Hypothalamus (tissue), 51 donors: ENCODE measurements at places on chromosomes 4 and X.

DNA sequence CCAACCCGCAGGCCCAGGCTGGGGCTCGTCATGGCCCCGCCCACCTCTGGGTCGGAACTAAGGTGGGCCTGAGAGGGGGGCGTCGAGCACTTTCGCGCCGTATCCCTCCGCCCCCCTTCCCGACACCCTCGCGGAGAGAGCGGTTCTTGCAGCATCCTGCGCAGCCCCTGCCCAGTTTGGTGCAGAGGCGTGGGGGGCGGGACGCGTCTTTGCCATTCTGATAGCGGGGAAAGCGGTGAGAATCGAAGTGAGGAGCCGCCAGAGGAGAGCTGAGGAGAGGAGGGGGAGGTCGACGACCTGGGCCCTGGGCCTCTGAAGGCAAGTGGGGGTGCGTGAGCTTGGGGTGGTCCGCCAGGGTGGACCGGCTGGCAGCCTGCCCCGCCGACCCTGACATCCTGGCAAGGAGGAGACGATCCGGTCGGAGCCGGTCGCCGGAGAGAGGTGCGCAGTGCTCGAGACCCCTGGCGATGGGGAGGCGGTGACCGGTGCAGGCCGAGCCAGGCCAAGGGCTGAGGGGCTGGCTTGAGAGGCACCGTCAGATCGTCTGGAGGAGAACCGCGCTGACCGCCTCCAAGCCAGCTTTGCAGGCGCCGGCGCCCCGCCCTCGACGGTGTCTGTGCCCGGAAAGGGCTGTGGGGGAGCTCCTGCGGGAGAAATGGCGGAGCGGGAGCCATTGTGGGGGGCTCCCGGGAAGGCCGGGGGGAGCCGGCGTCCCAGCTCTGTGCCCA, 25.5 kb downstream of the GPRASP3 start:
- DNase-seq: peak; percentile 20

DNA sequence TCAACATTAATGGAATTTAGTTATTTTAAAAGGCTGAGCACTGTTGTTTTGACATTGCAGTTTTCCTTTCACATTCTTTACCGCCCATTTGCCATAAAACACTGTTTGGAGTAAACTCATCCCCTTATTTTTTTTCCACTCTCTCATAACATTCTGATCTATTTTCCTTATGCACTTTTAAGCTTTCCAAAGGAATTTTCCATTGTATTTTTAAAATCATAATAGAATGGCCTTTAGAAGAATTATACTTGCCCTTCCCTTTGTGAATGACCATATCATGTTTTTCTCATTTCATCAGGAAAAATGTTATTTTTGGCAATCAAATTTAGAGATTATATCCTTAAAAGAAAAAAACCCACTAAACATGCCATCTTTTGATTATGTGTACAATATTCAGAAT, 1074.2 kb downstream of the STIM2 start:
- DNase-seq: no peak

GRCh38 chr4:77385124-77385969, 220.3 kb upstream of the CXCL13 start:
- DNase-seq: peak; percentile 2

DNA sequence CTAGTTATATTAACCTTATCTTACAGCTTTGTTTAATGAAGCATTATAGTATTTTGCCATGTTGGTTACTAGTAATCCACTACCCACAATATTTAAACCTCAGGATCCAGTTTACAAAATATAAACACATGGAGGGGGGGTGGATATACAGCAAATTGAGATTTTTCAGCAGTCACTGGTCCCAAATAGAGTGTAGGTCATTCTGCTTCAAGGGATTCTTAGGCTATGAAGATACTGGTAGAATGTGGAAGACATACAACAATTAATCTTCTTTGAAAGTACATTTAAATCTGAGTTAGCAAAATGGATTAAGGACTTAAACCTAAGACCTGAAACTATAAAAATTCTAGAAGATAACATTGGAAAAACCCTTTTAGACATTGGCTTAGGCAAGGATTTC, 569.6 kb downstream of the ZNF674 start:
- no peak for DNase-seq

DNA sequence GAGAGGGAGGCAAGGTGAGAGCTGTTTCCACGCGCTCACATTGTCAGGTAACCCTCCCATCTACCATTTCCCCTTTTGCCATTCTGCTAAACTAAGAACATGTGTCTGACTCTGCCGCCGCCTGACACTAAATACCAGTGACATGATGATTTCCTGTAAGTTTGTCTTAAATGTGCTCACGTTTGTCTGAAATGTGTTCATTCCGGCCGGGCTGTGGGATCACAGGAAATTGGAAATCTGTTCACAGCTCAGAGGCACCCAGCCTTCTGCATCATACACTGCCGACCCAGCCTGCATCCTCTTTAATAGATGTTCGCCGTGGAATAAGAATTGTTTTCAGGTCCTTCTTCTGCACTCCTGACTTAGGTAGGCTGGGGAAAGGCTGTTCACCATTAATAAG, 336.2 kb upstream of the PPARGC1A start:
- DNase-seq: no peak

GRCh38 chrX:45472968-45473367, 272.3 kb upstream of the DIPK2B start:
- no peak for DNase-seq

- DNase-seq: no peak
Measured at GRCh38 chrX:118964252-118964651, 10.2 kb upstream of the LONRF3 start.

GRCh38 chrX:38205039-38205438, 15.6 kb downstream of the SRPX start:
- no peak for DNase-seq

- no peak for DNase-seq
Measured at GRCh38 chr4:20615486-20616260, 84.6 kb upstream of the PACRGL start.

DNA sequence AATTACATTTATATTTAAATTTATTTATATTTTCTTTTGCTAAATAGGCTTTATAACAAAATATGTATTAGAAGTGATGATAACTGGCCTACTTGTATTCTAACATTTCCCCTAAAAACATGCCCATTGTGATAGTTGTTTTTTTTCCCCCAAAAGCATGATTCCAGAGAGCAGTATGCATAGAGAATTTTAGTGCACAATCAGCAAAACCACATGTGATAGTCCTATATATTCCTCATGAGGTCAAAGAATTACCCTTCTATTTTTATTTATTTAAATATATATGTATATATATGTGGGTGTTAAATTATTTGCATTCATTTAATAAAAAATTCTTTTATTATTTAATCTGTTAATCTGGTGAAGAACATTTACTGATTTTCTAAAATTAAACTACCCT, 78.2 kb upstream of the TLL1 start:
- no peak for DNase-seq

- DNase-seq: no peak
Measured at GRCh38 chr4:139988863-139989765, 164.9 kb downstream of the MAML3 start.

DNA sequence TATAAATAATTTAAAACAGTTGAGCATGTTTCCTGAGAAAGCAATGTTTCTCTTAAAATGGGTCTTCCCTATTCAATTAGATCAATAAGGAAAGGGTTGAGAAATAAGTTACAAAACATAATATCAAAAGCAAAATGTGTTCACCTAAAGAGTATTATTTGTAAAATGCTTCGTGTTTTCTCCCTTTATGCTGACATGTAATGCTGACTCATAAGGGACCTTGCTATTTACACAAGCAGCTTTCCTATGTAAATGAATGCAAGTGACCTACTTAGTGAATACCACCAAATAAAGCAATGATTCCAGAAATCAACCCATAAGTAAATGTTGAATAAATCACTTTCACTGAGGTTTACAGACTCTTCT, 91.5 kb downstream of the ELOVL6 start:
- no peak for DNase-seq

DNA sequence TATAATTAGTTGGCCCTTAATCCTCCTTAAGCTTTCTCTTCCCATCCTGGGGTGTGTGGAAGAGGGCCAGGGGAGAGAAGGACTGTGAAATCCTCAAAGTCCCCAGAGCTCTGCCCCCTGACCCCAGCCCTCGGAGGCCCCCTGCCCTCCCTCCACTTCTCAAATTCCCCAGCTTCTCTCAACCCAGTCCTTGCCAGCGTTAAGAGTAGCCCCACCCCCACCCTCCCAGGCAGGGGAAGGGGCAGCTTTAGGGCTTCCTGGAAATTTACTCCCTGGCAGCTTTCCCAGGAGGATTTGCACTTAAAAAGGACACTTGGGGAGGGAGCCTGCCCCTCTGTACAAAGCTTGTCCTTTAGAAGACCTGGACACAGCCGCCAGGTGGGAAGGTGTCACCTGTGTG, 11.8 kb upstream of the CD40LG start:
- no peak for DNase-seq

DNA sequence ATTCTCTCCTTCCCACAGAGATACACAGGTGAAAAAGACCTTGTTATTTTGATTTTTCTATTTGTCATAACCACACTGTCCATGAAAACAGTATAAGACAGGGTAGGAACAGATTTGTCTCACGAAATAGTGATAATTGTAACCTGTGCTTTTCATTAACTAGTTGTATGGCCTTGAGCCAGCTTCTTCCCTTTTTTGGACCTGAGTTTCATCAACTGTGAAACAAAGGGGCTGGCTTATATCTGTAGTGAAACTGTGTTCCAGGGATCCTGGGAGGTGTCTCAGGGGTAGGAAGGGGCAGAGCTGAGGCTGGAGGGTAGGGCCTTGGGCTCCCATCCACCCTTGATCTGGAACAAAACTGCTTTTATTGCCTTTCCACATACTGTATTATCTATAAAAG, 50.9 kb downstream of the MED28 start:
- DNase-seq: no peak

GRCh38 chrX:72712094-72712755, 1.9 kb downstream of the PHKA1 start:
- no peak for DNase-seq

DNA sequence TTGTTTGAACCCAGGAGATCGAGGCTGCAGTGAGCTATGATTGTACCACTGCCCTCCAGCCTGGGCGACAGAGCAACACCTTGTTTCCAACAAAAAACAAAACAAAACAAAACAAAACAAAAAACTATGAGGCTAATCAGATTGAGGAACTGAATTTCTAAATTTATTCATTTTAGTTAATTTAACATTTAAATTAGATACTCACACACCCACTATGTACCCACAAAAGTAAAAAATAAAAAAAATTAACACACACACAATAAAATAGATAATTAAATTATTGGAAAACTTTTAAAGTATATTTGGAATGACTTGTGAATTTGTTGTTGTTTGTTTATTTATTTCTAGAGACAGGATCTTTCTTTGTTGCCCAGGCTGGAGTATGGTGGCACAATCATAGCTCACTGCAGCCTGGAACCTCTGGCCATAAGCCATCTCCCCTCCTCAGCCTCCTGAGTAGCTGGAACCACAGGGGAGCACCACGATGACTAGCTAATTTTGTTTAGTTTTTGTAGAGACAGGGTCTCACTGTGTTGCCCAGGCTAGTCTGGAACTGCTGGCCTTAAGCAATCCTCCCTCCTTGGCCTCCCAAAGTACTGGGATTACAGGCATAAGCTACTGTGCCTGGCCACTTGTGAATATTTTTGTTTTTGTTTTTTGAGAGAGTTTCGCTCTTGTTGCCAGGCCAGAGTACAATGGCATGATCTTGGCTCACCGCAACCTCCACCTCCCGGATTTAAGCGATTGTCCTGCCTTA, 9.8 kb upstream of the ZNF157 start:
- DNase-seq: no peak

- DNase-seq: no peak
Measured at GRCh38 chr4:165478260-165478659, 99.5 kb downstream of the CPE start.

- no peak for DNase-seq
Measured at GRCh38 chr4:182143086-182143821, 99.9 kb upstream of the TENM3 start.
